NCI-H526 (cell line): ENCODE measurements at places on chromosomes 16 and 17.

GRCh38 chr17:31877911-31878702, 19.1 kb upstream of the COPRS start:
- DNase-seq = no peak

GRCh38 chr16:73322856-73323255, 274.9 kb upstream of the ZFHX3 start:
- DNase-seq = no peak

GRCh38 chr16:85810097-85810741, 10.7 kb downstream of the COX4I1 start:
- DNase-seq = no peak

GRCh38 chr16:28561557-28562187, 8.0 kb downstream of the SGF29 start:
- DNase-seq = no peak

DNA sequence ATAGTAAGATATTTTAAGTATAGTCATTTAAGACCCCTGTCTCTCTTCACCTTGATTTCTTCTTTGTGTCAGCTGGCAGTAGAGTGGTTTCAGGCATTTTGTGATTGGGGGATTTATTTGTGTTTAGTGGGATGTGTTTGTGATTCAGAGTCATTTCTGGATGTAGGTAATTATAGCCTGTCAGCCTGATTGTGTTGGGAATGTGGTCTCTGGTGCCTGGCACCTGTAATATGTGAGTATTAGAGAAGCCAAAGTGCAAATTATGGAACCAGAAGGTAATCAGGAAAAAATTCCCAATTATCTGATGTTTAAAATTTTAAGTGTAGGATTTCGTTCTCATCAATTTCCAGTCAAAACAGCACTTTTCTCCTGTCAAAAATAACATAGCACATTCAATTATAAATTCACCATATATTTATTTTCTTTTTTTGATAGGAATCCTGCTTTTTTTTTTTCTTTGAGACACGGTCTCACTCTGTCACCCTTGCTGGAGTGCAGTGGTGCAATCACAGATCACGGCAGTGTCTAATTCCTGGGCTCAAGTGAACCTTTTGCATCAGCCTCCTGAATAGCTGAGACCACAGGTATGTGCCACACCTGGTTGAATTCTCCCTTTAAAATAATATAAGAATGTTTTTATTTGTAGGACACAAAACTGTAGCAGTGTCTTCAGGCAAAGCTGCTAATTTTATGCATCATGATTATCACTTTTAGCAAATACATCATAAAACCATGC, 42.7 kb downstream of the ATF7IP2 start:
- no peak for DNase-seq

- DNase-seq = no peak
Observed at GRCh38 chr16:54236773-54237172, 49.8 kb downstream of the IRX3 start.

- DNase-seq = no peak
Observed at GRCh38 chr16:67167588-67167987, 2.8 kb upstream of the NOL3 start.

DNA sequence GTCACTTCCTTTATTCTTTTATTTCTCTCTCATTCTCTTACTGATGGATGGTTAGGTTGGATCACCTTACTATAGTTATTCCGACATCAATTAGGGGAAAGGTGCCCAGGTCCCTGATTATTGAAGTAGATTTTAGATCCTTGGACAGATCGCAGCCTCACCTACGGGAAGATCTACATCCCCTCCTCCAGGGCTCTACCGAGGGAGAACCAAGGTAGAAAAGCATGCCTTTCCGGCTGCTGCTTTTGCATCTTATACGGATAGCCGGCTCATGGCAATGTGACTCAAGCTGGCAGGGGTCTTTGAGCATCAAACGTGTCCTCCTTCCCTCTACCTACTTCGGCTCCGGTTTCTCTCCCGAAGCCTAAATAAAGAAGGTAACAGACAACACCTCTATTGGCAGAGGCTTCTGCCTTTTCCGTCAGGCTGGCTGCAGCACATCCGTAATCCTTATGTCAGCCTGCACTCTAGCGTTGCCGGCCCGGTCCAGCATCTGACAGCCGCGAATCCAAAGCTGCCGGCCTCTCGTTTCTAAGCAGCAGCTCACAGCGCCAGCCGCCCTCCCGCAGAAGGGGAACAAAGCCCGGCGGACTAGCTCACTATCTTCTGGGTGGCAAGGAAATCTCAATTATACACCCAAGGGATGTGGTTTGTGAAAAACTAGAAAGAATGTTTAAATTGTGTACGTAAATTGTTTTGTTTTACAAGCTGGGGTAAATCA, 46.9 kb downstream of the IRX6 start:
- no peak for DNase-seq

DNA sequence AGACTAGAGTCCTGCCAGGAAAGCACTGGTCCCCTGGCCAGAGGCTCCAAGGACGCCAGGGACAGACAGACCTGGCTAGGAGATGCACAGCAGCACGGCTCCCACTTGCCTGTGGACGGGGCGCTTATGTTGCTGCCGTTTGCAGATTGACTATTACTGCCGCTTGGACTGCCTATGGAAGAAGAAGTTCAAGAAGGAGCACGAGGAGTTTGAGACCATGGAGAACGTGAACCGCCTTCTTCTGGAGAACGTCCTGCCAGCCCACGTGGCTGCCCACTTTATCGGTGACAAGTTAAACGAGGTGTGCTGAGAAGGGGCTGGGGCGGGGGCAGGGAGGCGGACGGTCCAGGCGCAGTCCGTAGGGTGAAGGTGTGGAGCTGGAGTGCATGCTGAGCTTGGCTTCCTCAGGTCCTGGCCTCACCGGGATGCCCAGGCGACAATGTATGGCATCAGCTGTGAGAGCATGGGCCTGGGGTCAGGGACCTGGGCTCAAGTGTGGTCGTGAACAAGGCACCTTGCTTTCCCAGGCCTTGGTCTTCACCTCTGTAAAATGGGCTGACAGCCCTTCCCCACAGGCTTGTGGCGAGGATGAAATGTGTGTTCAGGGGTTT, 45.6 kb downstream of the ADCY7 start:
- DNase-seq = no peak

DNA sequence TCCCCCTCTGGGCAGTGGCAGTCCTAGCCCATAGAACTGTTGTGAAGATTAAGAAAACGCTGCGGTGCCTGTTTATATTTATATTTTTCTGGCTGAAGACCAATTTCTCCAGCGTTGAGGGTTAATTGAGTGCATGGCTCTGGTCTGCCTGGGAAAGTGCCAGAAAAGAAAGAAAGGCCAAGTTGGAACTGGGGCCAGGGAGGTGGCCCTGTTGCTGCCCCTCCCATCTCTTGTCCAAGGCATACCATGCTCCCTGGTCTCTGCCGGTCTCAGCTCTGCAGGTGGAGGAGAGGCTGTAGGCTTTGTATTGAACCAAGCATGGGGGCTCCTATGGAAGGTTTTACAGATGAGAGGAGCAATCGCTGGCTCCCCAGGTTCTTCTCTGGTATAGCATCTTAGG, 124.7 kb downstream of the MGAT5B start:
- no peak for DNase-seq

- no peak for DNase-seq
Observed at GRCh38 chr16:10037751-10038150, 144.5 kb downstream of the GRIN2A start.

- DNase-seq = no peak
Observed at GRCh38 chr17:41452281-41452680, 11.5 kb upstream of the KRT38 start.

- no peak for DNase-seq
Observed at GRCh38 chr16:19029980-19030379, 37.4 kb upstream of the COQ7 start.

GRCh38 chr17:79044462-79044861, 20.5 kb downstream of the C1QTNF1 start:
- DNase-seq = no peak

DNA sequence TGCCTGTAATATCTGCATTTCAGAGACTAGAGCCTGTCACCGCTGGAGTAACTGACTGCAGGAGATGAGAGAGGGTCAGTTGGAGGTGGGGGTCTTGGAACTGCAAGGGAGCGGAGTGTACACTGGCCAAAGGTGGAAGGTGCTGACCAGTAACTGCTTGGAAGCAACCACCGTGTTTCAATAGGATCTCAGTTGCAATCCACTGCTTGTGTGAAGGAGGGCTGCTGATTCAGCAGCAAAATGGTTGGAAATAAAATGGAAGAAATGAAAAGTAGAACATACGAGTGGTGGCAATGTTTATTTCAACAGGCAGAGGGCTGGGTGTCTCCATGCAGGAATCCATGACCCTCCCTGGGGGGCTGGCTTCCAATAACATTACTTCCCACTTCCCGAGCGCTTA, 2.1 kb upstream of the JPH3 start:
- no peak for DNase-seq

GRCh38 chr17:2547176-2547575, 35.5 kb upstream of the METTL16 start:
- DNase-seq = no peak

DNA sequence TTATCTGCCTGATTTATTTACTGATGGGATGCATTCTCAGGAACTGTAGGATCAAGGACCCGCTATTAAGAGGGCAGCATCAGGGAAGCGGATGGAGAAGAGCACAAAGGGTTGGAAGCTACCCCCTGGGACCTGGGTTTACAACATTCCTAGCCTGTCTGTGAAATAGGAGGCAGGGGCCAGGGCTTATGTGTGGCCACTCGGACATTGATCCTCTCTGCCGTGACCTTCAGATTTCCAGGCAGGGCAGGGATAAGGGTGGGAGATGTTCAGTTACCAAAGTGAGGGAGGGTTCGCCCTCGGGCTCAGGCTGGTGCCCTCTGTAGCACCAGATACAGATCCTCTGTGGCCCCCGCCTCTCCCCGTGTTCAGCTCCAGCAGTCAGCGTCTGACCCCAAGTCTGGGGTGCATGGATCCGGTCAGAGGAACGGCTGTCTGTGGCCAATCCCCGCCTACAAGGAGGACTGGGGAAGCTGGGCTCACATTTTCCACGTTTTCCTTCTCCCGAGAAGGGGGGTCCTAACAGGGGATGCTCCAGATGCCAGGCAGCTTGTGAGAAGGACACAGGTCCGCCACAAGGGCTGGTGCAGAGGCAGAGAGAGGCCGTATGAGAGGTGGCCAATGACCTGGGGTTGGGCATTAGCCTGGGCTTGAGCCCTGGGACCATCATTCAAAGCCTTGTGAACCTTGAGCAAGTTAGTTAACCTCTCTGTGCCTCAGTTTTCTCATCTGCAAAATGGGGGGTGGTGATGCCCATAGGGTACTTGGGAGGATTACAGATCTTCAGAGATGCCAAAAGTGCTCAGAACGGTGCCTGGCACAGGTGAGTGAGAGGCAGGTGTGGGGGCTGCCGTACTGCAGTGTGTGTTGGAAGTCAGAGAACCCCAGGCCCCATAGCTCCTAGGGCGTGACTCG, 48.3 kb downstream of the ATP2C2 start:
- no peak for DNase-seq

- DNase-seq = no peak
Observed at GRCh38 chr17:78891406-78892061, 11.5 kb downstream of the CEP295NL start.

GRCh38 chr16:10402975-10403374, 17.1 kb downstream of the ATF7IP2 start:
- no peak for DNase-seq

DNA sequence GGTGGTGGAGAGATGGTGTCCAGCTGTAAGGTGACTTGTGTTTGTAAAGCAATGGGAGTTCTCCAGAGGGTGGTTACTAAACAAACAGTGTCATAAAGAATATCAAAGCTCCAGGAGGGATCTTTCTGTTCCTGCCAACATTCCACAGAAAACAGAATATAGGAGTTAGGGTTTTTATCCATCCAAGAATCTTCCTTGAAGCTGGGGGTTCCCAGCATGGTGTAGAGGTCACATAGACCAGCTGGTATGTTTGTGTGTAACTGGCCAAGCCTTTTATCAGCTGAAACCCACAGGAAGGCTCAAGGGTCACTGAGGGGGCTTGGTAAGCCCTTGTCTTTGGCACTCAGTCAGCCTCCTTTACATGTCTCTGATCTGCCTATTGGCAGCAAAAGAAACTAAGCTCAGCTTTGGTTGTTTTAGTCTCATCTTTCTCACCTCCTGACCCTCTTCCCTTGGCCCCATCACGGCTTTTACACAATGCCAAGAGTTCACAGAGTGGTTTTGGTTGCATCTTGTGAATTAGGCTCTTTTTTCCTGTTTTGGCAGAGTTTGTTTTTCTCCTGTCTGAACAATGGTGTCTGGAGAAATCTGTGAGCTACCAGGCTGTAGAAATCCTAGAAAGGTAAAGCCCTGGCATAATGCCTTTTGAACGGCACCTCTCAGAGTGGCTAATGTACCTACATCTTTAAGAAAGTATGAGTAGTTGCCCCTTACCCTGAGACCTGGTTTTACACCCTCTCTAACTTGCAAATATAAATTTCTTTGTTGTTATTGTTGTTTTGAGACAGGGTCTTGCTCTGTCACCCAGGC, 4.6 kb downstream of the CNTD1 start:
- no peak for DNase-seq

GRCh38 chr17:64123114-64123513, 6.8 kb downstream of the ERN1 start:
- DNase-seq = no peak

GRCh38 chr16:23877107-23878070, 41.6 kb downstream of the PRKCB start:
- DNase-seq = no peak

- DNase-seq = no peak
Observed at GRCh38 chr16:86089991-86090390, 191.0 kb downstream of the IRF8 start.

- no peak for DNase-seq
Observed at GRCh38 chr17:2174014-2174413, 119.1 kb downstream of the HIC1 start.

- DNase-seq = no peak
Observed at GRCh38 chr17:59827721-59828477, 64.8 kb downstream of the TUBD1 start.

DNA sequence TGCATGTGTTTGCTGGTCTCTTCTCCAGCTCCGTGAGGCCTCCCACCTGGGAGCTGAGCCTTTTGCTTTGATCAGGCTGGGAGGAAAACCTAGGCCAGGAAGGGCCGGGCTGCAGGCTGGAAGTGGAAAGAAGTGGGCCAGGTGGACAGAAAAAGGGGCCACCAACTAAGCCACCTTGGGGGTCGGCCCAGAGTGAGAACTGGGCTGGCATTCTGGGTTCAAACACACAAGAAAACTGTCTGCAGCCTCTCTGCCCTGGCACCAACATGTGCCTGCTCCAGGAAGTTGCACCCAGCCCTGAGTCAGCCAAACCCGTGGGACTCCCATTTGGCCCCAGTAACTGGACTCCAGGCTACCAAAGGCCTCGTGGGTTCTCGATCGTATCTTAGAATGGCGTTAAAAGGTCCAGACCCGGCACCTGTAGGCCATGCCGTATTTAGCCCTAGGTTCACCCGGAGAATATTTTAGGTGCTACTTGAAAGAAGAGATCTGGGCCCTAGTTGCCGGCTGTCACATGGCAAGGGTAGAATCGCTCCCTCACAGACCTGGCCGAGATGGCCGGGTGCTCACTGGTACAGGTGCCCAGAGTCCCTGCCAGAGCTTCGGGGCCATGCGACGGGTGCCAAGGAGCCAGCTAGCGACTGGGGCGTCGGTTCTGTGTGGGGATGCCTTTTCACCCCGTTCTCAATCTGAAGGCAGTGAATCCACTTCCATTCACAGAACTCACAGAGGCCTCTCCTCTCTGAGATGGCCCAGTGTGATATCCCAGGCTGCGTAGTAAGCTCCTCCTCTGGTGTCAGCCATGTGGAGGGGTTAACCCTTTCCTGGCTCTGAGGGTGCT, 236.6 kb downstream of the MRTFB start:
- no peak for DNase-seq
